ENCODE measurements at places on chromosomes 7 and 10.
A peak's percentile ranks its signal among the peaks of the same experiment; 100 is the strongest.

- DNase-seq = peak; percentile 11
These were observed 106.4 kb downstream of the ZRANB1 start for GRCh38 chr10:125048094-125048864.

- DNase-seq = no peak
These were observed 49.7 kb downstream of the CDK1 start for GRCh38 chr10:60827791-60828488.

- DNase-seq = no peak
These were observed 4.0 kb downstream of the GNGT1 start for GRCh38 chr7:93910076-93910994.

GRCh38 chr10:47023237-47024045 is 112.2 kb downstream of the PTPN20 start:
- no peak for DNase-seq

GRCh38 chr10:80104066-80104926 is 25.8 kb downstream of the TMEM254 start:
- peak; percentile 2 for DNase-seq

- DNase-seq = no peak
These were observed 1.1 kb downstream of the PLXDC2 start for GRCh38 chr10:19817231-19817933.

- DNase-seq = no peak
These were observed 114.0 kb downstream of the RAB18 start for GRCh38 chr10:27618036-27618615.

GRCh38 chr7:12649348-12649747 is 38.1 kb upstream of the ARL4A start:
- DNase-seq = no peak

DNA sequence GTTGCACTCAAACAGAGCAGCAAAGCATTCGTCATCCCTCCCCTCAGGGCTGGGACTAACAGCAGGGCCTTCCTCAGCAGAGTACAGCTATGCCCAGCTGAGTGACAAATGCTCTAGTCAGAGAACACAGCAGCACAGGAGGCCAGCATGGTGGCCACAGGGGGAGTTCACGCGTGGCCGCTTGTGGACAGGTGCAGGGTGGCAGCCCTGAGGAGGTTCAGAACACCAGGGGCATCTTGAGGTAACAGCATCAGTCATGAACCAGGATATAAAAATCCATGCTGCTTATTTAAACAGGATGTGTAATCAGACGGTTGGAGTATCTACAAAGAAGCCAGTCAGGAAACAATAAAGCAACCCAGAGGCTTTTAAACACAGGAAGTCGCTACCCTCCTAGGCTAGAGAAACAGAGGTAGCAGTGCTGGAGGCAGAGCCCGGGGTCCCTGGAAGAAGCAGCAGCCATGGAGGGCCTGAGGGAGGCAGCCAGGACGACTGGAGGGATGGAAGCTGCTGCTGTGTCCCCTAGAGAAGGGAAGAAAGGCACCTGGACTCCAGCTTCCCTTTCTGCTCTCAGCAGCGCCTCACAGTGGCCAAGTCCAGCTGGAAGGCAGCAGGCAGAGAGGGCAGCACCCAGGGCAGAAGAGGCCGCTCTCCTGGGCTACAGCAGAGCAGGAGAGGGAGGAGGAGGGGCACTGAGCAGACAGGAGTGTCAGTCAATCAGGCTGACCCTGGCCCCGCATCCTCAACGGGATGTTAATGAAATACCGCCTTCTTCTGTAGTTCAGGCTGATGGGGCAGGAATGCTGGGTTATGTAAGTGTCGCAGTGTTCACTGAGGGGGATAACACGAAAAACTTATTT is 70.8 kb upstream of the UCN3 start:
- no peak for DNase-seq

- no peak for DNase-seq
These were observed 155.6 kb downstream of the PKD1L1 start for GRCh38 chr7:47792521-47793121.

- no peak for DNase-seq
These were observed 88.9 kb downstream of the CABCOCO1 start for GRCh38 chr10:61751599-61751998.

DNA sequence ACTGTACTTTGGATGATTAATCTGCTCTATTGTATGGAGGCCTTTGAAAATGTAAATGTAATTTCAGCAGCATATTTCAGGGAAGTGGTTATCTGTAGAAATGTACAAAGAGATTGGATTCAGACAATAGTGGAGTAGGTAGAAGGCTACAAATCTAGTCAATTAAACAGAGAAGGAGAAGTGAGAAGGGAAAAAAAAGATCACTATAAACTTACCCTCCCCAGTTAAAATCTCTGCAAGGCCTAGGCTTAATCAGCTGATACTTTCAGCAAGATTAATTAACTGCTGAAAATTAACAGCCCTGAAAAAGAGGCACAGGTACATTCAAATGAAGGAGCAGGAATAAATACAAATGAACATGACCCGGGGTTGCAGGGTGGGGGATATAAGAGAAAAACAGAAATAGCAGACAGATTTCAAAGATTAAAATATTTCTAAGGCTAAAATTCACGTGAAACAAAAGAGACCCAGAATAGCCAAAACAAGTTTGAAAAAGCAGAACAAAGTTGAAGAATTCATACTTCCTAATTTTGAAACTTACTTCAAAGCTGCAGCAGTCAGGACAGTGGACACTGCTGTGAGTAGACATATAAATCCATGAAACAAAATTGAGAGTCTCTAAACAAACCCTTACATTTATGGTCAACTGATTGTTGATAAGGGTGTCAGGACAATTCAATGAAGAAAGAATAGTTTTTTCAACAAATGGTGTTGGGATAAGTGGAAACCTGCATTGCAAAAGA is 96.0 kb downstream of the NRCAM start:
- DNase-seq = no peak

GRCh38 chr10:59904426-59905065 is 1.8 kb downstream of the CCDC6 start:
- DNase-seq = no peak

DNA sequence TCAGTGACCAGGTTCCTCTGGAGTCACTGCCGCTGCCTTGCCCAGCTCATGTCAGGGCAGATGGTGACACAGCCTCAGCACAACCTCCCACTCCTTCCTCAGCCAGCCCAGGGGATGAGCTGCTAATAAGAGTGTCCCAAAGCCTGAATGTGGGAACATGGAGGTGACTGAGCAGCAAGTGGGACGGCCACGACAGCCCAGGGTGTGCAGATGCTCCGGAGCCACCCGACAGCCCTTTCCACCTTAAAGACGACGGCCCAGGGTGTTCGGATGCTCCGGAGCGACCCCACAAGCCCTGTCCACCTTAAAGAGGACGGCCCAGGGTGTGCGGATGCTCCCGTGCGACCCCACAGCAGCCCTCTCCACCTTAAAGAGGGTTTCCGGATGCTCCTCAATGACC is 89.2 kb downstream of the DIP2C start:
- DNase-seq = no peak

- DNase-seq = no peak
These were observed 8.1 kb upstream of the RABGEF1 start for GRCh38 chr7:66732439-66732838.
